GM23338 (cell line): ENCODE measurements at places on chromosomes 6 and 20.

DNA sequence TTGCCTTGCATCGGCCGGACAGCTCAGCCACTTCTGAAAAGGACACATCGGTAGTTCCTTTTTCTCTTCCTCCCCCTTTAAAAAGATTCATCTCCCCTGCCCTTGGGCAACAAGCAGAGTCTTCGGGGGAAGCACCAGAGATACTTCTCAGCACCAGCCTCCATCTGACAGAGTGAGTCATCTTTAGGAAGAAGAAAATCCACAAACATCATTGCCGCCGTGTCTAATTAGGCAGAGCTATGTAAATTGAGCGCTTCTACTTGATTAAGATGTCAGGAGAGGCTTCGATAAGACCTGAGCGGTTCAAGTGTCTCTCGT is 186.4 kb downstream of the TAF4 start:
- no peak for DNase-seq

DNA sequence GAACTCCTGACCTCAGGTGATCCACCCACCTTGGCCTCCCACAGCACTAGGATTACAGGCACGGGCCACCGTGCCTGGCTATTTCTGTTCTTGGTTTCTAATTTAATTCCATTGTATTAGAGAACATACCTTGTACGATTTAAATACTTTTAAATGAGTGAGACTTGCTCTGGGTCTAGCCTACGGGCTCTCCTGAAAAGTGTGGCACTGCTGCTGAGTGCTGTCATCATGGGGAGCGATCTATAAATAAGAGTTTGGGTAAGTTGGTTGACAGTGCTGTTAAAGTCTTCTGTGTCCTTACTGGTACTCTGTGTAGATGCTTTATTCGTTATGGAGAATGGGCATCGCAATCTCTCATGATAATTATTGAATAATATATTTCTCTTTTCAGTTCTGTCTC is 35.0 kb upstream of the BHLHE23 start:
- no peak for DNase-seq

- peak; percentile 28 for DNase-seq
Observed at GRCh38 chr6:64988148-64988547, 718.9 kb downstream of the EYS start.

GRCh38 chr20:53299831-53300230 is 293.8 kb downstream of the ZNF217 start:
- DNase-seq = no peak

DNA sequence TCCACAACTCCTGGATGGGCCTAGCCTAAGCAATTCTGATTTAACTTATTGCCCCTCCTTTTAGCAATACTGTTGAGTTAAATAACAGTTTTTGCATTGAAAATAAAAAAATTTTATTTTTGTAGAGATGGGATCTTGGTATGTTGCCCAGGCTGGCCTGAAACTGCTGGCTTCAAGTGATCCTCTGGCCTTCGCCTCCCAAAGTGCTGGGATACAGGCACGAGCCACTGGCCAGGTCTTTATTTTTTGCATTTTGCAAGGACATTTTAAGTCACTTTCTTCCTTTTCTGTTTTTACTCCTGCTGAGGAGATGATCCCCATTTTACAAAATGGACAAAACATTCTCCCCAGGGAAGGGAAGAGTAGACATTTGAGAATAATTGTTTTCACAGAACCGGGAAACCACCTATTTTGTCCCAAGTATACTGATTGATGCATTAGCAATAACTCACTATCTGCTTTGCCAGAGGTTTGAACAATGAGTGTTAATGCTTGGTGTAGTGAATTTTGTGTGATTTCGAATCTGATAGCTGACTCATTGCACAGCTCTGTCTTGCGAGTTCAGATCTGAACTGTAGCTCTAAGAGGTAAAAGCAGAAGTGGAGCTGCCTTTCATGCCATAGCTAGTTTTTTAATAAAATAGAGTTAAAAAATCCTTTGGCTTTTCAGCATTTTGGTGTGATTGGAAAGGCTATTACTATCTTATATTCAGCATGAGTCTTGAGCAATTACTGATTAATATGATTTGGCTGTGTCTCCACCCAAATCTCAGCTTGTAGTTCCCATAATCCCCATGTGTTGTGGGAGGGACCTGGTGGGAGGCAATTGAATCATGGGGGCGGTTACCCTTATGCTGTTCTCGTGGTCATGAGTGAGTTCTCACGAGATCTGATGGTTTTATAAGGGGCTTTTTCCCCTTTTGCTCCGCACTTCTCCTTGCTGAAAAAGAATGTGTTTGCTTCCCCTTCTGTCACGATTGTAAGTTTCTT is 20.9 kb downstream of the IGF2R start:
- DNase-seq = no peak
